ENCODE measurements at places on chromosomes 4 and X.

GRCh38 chr4:80301884-80302283, 33.6 kb upstream of the CFAP299 start:
- no peak for DNase-seq

- no peak for DNase-seq
These were observed 24.9 kb downstream of the CD99L2 start for GRCh38 chrX:150873616-150874015.

- no peak for DNase-seq
These were observed 632 bp upstream of the PCDH7 start for GRCh38 chr4:30719454-30720020.

DNA sequence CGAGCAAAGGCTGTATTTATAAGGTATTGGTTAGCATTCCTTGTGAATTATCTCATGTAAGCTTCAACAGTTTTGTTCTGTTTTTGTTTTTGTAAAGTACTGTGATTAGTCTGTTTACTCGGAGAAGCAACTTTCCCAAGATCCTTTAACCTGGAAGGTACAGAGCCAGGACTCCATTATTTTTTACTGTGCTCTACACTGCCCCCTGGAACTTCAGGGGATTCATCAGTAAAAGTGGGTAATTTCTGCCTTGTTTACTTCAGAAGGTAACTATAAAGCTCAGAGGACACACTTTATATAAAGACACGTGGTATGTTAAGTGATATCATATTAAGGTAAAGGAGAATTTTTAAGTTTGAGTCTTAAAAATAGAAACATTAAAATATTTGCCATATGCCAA, 124.9 kb downstream of the IQCM start:
- no peak for DNase-seq

- no peak for DNase-seq
These were observed 404.1 kb downstream of the GPM6A start for GRCh38 chr4:175407926-175408325.

- peak; percentile 91 for DNase-seq
These were observed at the start of gene SGMS2 for GRCh38 chr4:107824350-107825071. Gene SGMS2, plus strand, starts transcription at chr4:107824932. Its CDS starts 70,622 bp downstream, at chr4:107895554.

- DNase-seq: no peak
These were observed 272.4 kb upstream of the VCX start for GRCh38 chrX:7570432-7571029.

- no peak for DNase-seq
These were observed 44.1 kb downstream of the WDR1 start for GRCh38 chr4:10072420-10073017.

GRCh38 chrX:106897259-106897658, 5.9 kb downstream of the RIPPLY1 start:
- no peak for DNase-seq

- DNase-seq: no peak
These were observed 38.1 kb upstream of the CXorf38 start for GRCh38 chrX:40685362-40685918.

GRCh38 chr4:7417639-7418038, 17.1 kb downstream of the PSAPL1 start:
- no peak for DNase-seq

GRCh38 chr4:183098019-183098722, 886 bp upstream of the WWC2 start:
- DNase-seq: no peak

DNA sequence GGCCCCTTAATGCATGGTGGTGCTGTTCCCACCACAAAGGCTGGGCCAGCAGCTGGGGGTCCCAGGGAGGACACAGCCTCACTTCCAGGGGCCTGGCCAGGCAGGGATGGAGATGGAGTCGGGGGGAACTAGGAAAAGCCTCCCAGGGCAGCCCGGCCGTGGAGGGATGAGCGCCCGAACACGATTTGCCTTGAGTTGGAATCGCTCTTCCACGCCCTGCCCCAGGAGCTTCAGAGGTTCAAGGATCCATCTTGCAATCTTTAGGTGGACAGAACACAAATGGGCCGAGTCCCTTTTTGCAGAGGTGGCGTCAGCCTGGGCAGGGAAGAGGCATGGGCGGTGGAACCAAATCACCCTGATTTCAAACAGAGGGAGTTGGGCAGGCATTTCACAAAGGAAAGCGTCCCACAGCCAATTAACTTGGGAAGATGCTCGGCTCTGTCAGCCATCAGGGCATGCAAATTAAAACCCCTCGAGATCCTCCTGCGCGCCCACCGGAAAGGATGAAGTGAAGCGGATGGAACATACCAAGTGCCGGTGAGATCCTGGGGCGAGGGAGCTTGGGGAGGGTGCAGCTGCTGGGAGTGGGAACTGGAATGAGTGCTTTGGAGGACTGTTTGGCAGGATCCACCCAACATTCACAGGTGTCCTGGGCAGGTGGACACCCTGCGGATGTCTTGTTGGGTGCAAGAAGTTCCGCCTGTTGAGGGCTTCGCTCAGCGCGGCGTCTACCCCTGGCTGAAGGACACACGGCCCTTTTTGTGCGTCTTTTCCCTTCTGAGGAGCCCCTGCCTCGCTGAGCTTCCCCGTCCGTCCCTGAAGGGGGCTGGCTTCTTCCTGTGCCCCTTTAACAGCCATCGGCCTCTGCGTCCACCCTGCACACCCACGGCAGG, 75.7 kb downstream of the HTRA3 start:
- no peak for DNase-seq

DNA sequence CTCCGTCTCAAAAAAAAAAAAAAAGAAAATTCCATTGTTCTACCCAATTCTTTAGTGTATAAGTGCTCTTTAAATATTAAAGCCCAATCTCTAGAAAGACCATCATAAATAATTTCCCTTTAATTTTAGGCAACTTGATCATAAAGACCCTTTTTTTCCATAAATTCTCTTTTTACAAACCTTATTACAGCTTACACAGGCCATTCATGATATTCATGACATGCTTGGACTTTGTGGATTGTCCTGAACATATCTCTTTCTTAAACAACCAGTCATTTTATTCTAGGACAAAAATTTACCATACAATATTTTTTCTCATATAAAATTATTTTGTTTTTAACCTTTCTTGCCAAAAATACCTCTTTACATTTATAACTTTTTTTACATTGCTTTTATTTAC, 30.5 kb downstream of the TLR8 start:
- DNase-seq: no peak

- no peak for DNase-seq
These were observed 32.5 kb downstream of the ETDB start for GRCh38 chrX:135087867-135088266.

GRCh38 chr4:126799416-126799815, 833.3 kb upstream of the INTU start:
- DNase-seq: no peak

DNA sequence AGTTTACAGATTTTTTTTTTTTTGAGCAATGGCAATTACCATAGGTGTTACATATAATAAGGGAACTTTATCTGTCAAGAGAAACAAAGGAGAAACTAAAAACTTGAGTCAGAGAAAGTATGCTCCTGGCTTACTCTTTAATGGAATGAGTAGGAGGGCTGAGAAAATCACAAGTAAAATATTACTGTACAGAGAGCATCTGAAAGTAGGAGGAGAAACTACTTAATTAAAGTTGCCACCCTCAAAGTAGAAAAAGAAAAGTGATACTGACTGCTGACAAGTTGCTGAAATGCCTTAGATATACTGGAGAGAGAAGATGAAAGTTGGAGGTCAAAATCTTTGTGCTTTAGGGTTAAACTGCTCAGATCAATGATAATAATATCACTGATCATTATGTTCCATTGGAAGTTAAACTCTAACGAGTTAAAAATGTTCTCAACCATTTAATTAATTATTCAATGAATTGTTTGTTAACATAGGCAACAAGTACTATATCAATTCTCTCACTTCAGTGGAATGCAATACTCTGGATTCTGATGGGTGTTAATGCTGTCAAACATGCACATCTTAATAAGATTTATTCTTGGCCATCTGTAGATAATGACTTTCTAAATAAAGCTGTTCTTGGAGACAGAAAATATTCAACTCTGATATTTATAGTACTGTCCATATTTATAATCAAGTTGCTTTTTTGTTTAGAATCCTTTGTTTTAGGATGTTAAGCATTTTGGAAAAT, 61.2 kb upstream of the CAMK2D start:
- DNase-seq: no peak

DNA sequence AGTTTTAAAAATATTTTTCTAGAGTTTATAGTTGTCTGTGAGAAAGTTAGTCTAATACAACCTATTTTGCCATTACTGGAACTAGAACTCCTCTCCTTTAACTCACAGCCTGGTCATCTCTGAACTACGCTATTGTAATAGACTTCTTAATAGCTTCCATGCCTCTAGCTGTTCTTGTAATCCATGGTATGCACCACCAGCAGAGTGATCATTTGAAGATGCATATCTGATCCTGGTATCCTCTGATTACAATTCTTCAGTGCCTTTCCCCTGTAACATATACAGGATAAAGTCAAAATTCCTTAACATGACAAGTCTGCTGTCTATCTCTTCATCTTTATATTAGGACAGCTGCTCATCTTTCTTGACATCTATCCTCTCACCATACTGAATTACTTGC, 37.6 kb upstream of the NALF2 start:
- DNase-seq: no peak

DNA sequence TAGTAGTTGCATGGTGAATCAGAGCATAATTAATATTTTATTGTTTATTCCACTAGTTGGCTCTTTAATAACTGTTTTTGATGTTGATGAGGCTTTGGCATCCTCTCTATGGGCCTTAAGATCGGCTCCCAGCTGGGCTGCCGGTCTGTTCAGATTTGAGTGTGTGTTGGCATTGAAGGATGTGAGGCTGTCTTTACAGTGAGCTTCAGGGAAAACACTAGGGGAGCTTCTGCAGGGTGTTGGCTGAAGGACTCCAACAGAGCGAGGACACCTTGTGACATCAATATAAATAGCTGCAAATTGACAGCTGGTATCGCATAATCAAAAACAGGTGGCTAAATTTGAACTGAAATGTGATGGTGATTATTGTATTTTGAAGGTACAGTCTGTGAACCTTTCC, 322.0 kb downstream of the FSTL5 start:
- no peak for DNase-seq

DNA sequence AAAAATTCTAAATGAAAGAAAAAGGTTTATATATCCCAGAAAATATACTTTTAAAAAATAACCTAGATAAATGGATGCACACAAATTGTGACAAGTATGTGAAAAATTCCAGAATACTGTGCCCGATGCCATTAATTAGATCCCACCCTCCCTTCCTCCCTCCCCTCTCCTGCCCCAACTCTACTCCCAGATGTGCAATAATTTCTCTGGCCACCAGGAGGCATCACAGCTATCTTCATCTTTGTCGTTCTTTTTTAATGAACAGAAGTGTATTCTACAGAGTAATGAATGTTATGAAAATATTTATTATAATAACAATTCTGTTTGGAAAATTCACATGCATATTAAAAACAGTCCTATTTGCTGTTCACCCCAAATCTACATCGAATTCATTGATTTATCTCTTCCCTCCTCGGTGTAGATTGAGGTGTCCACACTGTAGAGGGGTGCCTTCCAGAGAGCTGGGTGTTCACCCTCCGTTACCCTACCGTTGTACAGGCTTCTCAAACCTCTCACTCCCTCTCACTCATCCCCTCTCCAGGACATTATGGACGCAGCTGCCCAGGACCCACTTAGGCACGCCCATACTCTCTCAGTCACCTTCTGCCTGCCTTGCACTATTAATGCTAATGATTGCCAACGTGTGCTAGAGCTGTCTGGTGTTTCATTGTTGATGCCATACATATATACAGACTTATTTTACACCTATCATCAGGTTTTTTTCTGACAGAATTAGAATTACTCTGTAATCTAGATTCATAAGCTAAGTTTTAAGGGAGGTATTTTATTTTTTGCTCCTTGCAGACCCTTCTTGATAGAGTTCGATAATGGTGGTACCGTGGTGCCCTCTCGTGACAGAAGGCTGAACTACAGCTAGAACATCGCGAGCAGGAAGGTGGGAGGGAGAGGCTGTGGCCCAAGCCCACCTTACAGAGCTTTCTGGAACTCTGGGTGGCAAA, 14.1 kb downstream of the RAB40AL start:
- peak; percentile 20 for DNase-seq

DNA sequence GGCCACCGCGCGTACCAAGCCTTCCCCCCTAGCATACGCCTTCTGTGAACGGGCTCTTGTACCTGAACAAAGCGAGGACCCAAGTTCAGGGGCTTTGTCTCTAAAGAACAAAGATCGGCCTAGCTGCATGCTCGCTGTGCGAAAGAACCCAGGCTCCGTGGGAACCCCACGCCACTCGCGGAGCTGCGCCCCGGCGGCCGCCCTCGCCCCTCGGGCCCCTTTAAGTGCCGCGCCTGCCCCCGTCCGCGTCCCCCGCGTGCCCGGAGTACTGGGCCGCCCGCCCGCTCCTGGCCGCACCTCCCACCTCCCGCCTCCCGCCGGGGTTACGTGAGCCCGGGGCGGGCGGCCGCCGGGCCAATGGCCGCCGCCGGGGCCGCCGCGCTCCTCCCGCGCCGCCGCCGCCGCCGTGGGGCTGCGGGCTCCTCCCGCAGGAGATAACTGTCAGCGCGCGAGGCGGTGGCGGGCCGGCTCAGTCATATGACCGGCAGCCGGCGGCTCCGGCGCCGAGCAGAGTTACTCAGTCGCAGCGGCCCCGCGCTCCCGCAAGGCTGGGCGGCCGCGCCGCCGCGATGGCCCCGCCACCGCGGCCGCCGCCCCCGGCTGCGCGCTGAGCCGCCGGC, at the start of gene FNIP2:
TSS of gene FNIP2 (plus strand) at position 472 of the 620 bp plus-strand sequence. CDS start 187 bp downstream, outside the sequence.
- DNase-seq: peak; percentile 84

DNA sequence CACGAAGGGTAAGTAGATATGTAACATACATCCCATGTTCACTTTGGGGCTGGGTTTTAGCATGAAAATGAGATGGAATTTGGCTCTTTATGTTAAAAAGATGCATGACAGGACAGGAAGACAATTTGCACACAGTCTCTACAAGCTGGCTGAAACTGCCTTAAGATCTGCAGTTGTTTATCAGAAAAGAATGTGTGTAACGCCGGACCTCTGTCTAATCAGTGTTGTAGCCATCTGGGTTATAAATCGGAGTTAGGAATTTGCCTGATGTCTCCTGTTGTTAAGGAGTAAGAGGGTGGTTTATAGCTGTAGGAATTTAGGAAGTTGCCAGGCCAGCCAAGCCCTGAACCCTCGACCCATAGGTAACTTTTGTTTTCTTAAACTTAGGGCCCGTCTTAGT, 562.9 kb upstream of the FAT1 start:
- no peak for DNase-seq

- DNase-seq: no peak
These were observed 24.7 kb upstream of the CT47A1 start for GRCh38 chrX:121010218-121010617.

- no peak for DNase-seq
These were observed 100.8 kb upstream of the CXorf66 start for GRCh38 chrX:140065961-140066662.

GRCh38 chrX:138885886-138886285, 174.4 kb upstream of the FGF13 start:
- no peak for DNase-seq

- DNase-seq: no peak
These were observed 1.2 kb downstream of the EIF1AX start for GRCh38 chrX:20140420-20140819.
